Chondrocyte (in vitro differentiated cells): ENCODE measurements at places on chromosomes 2 and 18.

DNA sequence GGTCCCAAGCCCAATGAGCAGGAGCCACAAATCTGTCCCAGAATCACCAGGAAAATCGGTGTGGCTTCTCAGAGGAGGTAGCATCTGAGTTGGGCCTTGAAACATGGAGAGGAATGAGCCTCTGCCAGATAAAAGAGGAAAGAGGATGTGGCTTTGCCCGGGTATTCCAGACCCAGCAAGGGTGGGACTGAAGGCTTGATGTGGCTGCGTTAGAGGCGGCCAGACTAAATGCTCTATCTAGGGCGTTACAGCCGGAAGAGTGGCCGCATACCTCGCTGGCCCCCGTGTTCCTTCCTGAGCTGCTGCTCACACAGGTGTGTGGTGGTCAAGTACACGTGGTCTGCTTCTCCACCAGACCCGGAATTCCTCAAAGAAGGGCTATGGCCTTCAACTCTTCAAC lies 33.9 kb upstream of the POMC start:
- no peak for DNase-seq

GRCh38 chr18:37464257-37464656 lies 101.3 kb downstream of the CELF4 start:
- no peak for DNase-seq

DNA sequence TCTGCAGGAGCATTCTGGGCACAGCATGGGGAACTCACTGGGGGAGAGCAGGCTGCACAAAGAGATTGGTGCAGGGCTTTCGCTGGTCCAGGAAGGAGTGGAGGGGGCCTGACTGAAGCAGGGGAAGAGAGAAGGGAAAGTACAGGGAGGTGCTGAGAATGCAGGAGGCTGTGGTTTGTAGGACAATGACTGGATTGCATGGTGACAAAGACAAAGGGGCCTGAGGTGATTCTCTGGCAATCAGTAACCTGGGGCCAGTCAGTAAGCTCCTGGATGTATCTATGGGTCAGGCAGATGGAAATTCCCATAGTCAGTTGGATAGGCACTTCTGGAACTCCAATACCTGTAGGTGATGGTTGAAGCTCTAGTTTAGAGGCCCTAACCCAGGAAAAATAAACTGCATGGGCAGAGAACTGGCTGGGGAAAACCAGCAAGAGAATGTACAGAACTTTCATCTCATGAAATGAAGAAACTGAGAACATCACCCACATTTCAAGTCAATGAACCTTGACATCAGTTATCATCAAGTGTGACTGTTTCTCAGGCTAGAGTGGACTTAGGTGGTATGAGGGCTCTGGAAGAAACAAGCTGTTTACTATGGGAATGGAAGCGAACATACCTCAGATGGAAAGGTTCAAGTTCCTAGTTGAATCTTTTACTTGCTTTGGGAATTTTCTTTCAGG lies 193.2 kb downstream of the TPGS2 start:
- DNase-seq: no peak

GRCh38 chr2:148511883-148512282 lies 132.7 kb upstream of the EPC2 start:
- no peak for DNase-seq

DNA sequence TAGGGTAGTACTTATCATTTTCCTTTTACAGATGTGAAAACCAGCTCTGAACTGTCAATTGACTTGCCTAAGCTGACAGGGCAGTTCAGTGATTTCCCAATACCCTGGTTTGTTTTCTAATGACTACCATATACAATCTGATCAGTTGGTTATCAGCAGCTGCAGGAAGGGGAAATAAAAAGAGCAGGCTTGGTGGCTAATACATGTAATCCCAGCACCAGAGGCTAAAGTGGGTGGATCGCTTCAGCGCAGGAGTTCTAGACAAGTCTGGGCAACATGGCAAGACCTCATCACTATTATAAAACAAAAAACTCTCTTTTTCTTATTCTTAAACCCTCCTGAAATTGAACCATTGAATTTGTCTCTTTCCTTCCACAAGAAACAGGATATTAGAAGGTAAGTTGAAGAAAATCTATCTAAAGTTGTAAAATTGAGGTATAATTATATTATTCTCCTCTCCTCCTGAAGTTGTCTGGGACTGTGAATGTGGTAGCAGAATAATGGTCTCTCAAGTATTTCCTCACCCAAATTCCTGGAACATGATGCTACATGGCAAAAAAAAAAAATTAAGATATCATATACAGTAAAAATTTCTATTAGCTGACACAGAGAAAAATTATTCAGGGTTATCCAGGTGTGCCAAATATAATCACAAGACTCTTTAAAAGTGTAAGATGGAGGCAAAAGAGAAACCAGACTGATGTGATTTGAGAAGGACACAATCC lies 1441.6 kb downstream of the SUCLG1 start:
- DNase-seq: no peak

- no peak for DNase-seq
Measured at GRCh38 chr2:236873636-236874035, 212.1 kb upstream of the COPS8 start.

DNA sequence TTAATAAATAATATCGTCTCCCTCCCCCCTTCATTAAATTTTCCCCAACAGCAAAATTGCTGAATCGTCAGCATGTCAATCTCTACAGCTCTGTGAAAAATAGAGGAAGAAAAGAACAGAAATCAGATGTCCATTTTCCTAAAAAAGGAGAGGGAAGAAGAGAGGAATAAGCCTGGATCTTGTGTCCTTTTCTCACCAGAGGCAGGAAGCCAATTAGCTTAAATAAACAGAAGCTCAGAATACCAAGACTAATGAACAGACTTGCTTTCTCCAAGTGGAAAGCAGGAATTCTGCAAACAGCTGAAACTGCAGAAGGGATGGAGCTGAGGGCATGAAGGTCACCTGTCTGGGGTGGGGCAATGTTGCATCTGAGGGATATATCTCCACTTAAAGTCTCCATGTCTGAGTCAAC lies 265.7 kb downstream of the CCDC85A start:
- no peak for DNase-seq

DNA sequence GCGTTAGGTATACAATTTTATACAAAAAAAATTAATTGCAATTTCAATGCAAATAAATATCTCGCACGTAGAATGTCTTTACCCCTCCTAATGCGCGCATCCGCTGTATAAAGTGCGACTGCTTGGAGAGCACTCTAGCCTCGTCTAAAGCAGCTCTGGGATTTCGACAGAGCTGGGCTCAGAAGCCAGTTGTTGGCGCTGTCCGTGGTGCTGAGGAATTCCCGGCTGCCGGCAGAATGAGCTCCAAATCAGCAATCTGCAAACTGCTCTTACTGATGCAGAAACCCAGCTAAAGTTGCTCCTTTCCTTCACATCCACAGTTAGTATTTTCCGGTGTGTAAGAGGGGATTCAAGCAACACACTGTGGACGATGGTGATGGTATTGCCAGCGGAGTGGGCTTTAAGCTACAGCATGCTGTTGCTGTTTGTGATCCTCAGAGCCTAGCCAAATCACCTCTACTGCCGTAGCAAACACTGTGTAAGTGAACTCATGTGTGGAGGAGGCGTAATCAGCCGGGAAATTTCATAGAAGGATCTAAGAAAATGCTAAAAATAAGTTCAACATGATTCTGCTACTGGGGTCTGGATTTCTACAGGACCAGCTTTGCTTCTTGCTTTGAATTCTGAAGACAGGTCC lies at the start of gene VWC2L:
Gene VWC2L (plus strand): TSS at position 137 of the 637 bp plus-strand sequence. CDS start 3,140 bp downstream, outside the sequence.
- DNase-seq: no peak

- DNase-seq: no peak
Measured at GRCh38 chr2:28997237-28997846, 16.2 kb downstream of the TOGARAM2 start.

DNA sequence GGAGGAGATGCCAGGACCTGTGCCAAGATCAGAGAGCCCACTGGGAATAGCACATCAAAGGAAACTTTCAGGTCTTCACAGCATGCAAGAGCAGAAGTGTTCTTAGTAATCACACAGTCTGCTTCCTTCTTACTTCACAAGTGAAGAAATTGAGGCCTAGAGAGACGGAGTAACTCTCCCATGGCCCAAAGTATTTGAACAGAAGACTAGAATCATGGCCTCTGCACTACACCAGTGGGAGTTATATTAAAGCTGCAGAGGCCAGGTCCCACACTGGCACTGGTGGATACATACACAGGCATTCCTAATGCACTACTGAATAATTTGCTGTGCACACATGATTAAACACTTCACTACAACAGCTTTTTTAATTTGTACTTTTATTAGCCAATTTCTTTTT lies 107.6 kb upstream of the RMP24 start:
- DNase-seq: no peak

DNA sequence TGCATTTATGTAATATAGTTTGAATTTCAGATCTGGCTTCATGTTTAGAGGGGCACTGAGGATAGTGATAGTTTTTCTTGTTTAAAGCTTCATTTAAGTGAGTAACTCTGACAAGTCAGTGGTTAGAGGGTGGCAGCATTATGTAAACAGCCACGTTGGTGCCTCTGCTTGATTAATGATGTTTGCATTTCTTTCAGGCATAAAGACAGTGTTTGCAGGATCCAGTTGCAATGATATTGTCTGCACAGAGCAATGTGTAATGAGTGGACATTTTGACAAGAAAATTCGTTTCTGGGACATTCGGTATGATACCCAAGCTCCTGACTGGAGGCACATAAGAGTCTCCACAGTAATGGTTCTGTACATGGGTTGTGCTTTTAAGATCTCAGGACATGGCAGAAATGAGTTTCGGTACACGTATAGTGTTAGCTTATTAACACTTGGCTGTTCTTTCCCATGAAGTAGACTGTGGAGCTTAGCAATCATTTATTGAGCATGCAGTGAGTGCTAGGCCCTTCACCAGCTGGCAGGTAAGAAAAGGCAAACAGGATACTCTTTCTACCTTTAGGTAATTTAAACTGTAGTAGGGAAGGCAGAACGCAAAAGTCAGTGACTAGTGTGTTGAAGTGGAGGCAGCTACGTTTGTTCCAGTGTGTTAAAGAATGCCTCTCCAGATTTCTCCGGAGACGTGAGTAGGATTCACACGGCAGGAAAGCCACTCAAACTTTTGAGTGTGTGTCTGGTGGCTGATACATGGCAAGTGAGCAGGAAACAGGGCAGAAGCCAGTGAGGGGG lies 17.4 kb upstream of the SAG start:
- no peak for DNase-seq

DNA sequence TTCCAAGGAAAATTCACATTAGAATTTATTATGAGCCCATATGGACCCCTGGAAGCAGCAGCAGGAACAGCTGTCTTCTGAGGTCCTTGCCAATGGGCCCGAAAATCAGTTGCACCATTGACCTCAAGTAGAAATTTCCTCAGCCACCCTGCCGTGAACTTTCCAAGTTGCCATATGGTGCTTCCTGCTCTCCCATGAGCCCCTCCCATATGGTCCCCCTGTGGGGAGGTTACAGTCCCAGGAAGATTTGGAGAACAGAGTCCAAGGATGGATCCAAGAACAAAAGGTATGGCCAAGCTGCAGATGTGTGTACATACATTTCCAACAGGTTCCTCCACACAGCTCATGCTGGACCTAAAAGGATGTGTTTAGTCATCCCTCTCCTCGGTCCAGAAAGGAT lies 34.6 kb downstream of the DIPK1C start:
- no peak for DNase-seq

DNA sequence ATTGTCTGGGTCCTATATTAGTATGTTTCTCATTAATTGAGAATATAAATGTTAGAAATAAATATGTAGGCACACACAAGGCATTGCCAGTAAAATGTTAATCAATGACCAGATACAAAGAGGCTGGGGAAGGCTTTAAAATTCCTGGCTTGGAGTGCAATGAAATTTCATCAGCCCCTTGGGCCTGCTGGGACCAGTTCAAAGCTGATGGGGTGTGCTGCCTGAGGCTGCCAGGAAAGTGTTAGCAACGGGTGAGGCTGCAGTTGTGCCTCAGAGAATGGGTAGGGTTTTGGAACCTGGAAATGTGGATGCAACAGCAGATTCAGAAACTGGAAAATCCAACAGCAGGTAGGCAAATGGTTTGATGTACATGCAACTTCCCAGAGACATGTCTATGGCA lies 68.9 kb downstream of the DIPK1C start:
- no peak for DNase-seq

GRCh38 chr18:44325903-44326635 lies 354.6 kb upstream of the SETBP1 start:
- no peak for DNase-seq

DNA sequence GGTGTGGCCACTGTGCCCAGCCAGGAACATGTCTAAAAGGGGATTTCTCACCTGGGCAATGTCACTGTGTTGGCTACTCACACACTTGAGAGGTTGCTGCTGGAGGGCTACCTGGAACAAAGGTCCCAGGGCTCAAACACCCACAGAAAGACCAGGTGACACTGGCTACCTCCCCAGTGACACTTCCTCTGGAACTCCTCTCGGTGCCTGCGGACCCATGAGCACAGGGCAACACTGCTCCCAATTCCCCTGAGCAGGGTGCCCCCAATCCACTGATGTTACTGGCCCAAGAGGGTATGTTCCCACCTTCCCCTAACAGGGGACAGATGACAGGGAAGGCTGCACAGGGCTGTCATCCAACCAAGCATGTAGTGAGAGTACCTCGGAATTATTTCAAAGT lies 5.8 kb downstream of the NPPC start:
- peak; percentile 39 for DNase-seq

DNA sequence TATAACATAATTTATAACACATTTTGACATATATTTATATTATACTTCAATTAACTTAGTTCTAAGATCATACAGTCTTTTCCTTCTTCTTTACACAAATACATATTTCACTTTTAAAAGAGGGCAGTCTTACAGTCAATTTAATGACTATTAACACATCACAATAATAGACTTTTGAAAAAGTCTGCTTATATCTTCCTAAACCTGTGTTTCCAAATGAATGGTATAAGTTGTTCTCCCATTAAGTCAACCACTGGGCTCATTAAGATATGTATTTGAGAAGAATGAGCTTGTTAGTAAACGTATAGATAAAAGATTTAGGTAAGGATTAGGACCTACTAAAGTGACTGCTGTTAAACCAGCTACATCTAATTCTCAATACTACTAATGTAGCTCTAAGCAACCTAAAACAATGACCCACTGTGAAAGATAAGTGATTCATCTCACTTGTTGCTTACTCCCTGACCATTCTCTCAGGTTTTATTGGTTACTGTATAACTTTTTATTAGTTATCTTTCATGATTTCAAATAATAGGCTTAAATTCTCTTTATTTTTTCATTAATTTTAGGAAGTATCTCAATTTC lies 27.0 kb downstream of the SLC40A1 start:
- DNase-seq: no peak

DNA sequence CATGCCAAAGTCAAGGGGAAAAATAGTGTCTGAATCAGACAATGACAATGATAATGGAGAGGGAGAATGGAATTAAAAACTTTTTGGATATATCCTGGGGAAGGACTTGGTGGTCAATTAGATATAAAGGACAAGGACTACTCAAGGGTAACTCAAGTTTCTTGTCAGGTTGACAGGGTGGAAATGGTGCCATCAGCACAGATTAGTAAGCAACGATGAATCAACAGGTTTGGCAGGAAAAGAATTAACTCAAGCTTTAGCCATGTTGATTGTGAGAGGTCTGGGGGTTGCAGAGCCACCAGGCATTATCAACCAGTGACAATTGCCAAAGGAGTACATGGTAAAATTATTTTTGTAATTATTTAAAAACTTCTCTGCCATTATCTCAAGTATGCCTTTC lies 35.8 kb upstream of the SPATS2L start:
- no peak for DNase-seq

- no peak for DNase-seq
Measured at GRCh38 chr2:174035981-174036742, 71.0 kb upstream of the SP3 start.

GRCh38 chr2:230734247-230735175 lies 21.9 kb downstream of the CAB39 start:
- DNase-seq: no peak
